ENCODE measurements at places on chromosomes 12 and 14. TPM values are rescaled to one million over a fixed set of nuclear protein-coding genes. Genes with fewer than 3 reads are reported as not detected.

- no peak overlapping the region for H3K4me3 ChIP-seq
- no peak overlapping the region for H3K27ac ChIP-seq
- no peaks in the 10 kb centered on the region for H3K4me1 ChIP-seq
- H3K36me3 ChIP-seq = no peaks in the 10 kb centered on the region
Observed at GRCh38 chr12:116662612-116663144, 75.2 kb downstream of the SPRING1 start.

DNA sequence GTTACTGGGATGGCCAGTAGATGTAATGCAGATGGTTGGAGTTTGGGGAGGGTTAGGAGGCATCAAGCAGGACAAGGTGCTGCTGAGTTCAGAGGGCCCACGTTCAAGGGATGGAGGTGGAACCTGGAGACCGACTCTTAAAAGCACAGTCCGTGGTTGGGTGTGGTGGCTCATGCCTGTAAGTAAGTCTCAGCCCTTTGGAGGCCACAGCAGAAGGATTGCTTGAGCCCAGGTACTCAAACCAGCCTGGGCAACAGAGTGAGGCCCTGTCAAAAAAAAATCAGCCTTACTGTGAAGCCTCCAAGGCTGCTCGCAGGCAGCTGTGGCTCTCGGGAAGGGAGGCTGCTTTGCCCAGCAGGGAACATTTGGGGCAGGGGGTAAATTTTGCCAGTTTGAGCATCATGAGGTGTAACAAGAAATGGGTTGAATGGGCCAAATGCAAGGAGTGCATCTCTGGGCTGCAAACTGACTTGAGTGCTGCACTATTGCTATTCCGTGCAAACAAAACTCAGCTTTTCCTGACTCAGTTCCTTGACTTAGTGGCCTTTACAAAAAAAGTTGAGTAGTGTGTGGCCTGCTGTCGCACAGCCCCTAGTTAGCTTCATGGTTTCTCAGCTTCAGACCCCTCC lies 55.0 kb downstream of the ANAPC7 start:
- peaks cover 66% of the 10 kb centered on the region for H3K36me3 ChIP-seq
- ATAC-seq = no peak
- no peaks in the 10 kb centered on the region for H3K27me3 ChIP-seq
- H3K4me3 ChIP-seq = no peak overlapping the region
- peaks cover 15% of the 10 kb centered on the region for H3K4me1 ChIP-seq

The FAM181A gene
- total RNA-seq = not detected

DNA sequence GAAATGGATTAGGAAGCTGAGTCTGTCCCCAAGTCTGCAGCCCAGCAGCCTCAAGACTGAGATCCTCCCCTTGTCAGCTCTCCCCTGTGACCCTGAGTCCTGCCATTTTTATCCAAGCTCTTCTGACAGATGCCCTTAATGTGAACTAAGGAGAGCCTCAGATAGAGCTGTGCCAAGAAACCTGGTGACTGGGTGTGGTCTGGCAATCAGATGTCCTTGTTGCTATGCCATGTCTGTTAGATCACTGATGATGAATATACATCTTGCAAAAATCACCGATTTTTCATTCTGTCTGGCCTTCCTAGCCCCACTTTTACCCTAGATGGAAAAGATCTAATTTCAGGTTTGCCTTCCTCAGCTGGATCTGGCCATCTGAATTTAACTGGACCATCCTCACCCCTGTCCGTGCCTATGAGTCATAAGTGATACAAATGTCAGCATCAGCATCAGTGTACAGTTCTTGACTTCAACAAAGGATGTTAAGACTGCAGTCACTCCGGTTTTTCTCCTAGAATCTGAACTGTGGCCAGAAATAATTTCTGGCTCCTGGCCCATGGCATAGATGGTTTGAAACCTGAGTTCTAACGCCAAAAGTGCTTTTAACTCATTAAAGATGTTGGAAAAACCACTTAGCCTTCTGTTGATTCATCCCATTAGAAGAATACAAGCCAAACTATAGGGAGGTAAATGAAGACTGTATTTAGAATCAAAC lies 61.2 kb upstream of the GRIP1 start:
- H3K27me3 ChIP-seq = peaks cover 12% of the 10 kb centered on the region
- H3K4me1 ChIP-seq = peaks cover 6% of the 10 kb centered on the region
- no peak overlapping the region for H3K4me3 ChIP-seq
- no peaks in the 10 kb centered on the region for H3K36me3 ChIP-seq
- H3K27ac ChIP-seq = no peak overlapping the region
- ATAC-seq = no peak

DNA sequence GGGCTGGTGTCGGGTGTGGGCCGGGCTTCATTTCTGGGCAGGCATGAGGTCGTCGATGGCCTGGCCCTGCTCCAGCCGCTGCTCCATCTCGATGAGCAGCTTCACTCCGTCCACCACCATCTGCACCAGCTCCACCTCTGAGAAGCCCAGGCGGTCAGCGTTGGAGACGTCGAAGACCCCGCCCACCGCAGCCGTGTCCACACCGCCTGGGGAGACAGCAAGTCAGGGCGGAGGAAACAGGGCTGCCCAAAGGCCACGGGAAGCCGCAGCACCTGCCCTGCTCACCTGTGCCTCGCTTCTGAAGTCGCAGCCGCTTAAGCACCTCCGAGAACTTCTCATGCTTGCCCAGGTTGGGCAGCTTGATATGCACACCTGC lies 2.8 kb downstream of the CKB start:
- no peaks in the 10 kb centered on the region for H3K27me3 ChIP-seq
- peaks cover 5% of the 10 kb centered on the region for H3K4me1 ChIP-seq
- H3K36me3 ChIP-seq = no peaks in the 10 kb centered on the region
- H3K4me3 ChIP-seq = peak overlapping the region; percentile 27
- H3K27ac ChIP-seq = no peak overlapping the region
- no peak for ATAC-seq

- H3K27ac ChIP-seq = no peak within 1 kb of the TSS
- H3K4me3 ChIP-seq = no peak within 1 kb of the TSS
- peaks cover 23% of the 10 kb centered on the region for H3K27me3 ChIP-seq
- H3K4me1 ChIP-seq = no peaks in the 10 kb centered on the region
- no peaks in the 10 kb centered on the region for H3K36me3 ChIP-seq
Observed at GRCh38 chr12:80937391-80938238, at the start of gene LIN7A. Gene LIN7A (minus strand): TSS chr12:80937934. CDS start chr12:80937722, 212 bp downstream.

DNA sequence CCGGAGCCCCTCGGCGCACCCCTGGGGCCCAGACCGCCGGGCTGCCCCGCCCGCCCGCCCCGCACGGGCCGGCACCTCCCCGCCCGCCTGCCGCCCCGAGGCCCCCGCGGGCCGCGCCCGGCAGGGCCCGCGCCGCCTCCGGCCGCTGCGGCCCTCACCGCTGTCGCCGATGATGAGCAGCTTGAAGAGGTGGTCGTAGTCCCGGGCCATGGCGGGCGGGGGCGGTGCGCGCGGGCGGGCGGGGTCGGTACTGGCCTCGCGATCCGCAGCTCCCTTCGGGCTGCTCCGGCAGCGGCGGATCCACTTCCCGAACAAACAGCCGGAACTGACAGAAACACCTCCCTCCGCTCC lies at the start of gene RAB35:
Gene RAB35, minus strand, starts transcription at position 313 of the 351 bp plus-strand sequence. Its CDS starts 103 bp downstream, at position 210.
- peaks cover 69% of the 10 kb centered on the region for H3K36me3 ChIP-seq
- no peaks in the 10 kb centered on the region for H3K27me3 ChIP-seq
- H3K4me3 ChIP-seq = peak within 1 kb of the TSS; percentile 75
- peaks cover 63% of the 10 kb centered on the region for H3K4me1 ChIP-seq
- H3K27ac ChIP-seq = peak within 1 kb of the TSS; percentile 91

DNA sequence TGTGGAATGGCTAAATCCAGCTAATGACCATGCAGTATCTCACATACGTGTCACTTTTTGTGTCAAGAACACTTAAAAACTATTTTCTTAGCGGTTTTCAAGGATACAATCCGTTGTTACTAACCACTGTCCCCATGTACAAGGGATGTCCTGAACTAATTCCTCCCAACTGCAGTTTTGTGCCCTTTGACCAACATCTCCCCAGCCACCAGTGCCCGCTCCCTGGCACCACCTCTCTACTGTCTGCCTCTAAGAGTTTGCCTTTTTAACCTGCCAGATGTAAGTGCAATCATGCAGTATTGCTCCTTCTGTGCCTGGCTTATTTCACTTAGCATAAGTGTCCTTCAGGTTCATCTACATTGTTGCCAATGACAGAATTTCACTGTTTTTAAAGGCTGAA lies 315.7 kb downstream of the TMEM121 start:
- H3K4me3 ChIP-seq = no peak overlapping the region
- no peaks in the 10 kb centered on the region for H3K36me3 ChIP-seq
- peaks cover 12% of the 10 kb centered on the region for H3K27me3 ChIP-seq
- ATAC-seq = no peak
- H3K27ac ChIP-seq = no peak overlapping the region
- no peaks in the 10 kb centered on the region for H3K4me1 ChIP-seq

- no peaks in the 10 kb centered on the region for H3K36me3 ChIP-seq
- H3K4me1 ChIP-seq = no peaks in the 10 kb centered on the region
- H3K27me3 ChIP-seq = no peaks in the 10 kb centered on the region
- H3K27ac ChIP-seq = no peak overlapping the region
Observed at GRCh38 chr14:42214981-42215491, 608.4 kb downstream of the LRFN5 start.

GRCh38 chr12:96093543-96094196 lies 58.3 kb upstream of the LTA4H start:
- H3K27ac ChIP-seq = peak overlapping the region; percentile 53
- H3K4me3 ChIP-seq = peak overlapping the region; percentile 48
- H3K27me3 ChIP-seq = no peaks in the 10 kb centered on the region
- H3K4me1 ChIP-seq = peaks cover 19% of the 10 kb centered on the region

GRCh38 chr12:8045952-8046944 lies 13.7 kb downstream of the FOXJ2 start:
- no peaks in the 10 kb centered on the region for H3K27me3 ChIP-seq
- peak; percentile 64 for ATAC-seq
- H3K27ac ChIP-seq = peak overlapping the region; percentile 52
- no peak overlapping the region for H3K4me3 ChIP-seq
- peaks cover 97% of the 10 kb centered on the region for H3K36me3 ChIP-seq

The GZMB gene
- total RNA-seq = 1,048 TPM

GRCh38 chr12:25051656-25052195 lies 102.8 kb upstream of the BCAT1 start:
- no peaks in the 10 kb centered on the region for H3K27me3 ChIP-seq
- peak overlapping the region; percentile 97 for H3K27ac ChIP-seq
- ATAC-seq = peak; percentile 80
- peak overlapping the region; percentile 94 for H3K4me3 ChIP-seq

The C12orf54 gene
- not detected for total RNA-seq

GRCh38 chr12:66280561-66280960 lies 21.7 kb upstream of the HELB start:
- H3K27me3 ChIP-seq = no peaks in the 10 kb centered on the region
- no peak overlapping the region for H3K4me3 ChIP-seq
- no peak overlapping the region for H3K27ac ChIP-seq
- no peaks in the 10 kb centered on the region for H3K36me3 ChIP-seq

The PRIMA1 gene
- total RNA-seq = not detected

The APOF gene
- total RNA-seq = not detected

The TBX5 gene
- total RNA-seq = not detected

The LHX5 gene
- not detected for total RNA-seq

DNA sequence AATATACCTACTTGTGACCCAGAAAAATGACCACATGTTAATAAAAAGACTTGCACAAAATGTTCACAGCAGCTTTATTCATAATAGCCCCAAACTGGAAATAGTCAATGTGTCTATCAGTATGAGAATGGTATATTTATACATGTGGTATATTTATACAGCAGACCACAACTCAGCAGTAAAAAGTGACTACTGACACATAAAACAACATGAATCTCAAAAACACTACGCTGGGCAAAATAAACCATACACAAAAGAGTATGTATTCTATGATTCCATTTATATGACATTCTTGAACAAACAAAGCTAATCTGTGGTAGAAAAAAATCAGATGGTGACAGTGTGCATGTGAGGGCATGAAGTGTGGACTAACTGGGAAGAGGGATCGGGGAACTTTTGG lies 35.1 kb downstream of the ARF6 start:
- H3K4me3 ChIP-seq = no peak overlapping the region
- H3K4me1 ChIP-seq = peaks cover 5% of the 10 kb centered on the region
- no peak for ATAC-seq
- no peak overlapping the region for H3K27ac ChIP-seq
- H3K36me3 ChIP-seq = peaks cover 23% of the 10 kb centered on the region

The SMIM41 gene
- total RNA-seq = not detected

The C14orf119 gene
- total RNA-seq = 40.3 TPM

- H3K4me3 ChIP-seq = no peak overlapping the region
- H3K27me3 ChIP-seq = no peaks in the 10 kb centered on the region
- no peak overlapping the region for H3K27ac ChIP-seq
- no peaks in the 10 kb centered on the region for H3K36me3 ChIP-seq
Observed at GRCh38 chr14:58870961-58871360, 233.2 kb downstream of the DACT1 start.

DNA sequence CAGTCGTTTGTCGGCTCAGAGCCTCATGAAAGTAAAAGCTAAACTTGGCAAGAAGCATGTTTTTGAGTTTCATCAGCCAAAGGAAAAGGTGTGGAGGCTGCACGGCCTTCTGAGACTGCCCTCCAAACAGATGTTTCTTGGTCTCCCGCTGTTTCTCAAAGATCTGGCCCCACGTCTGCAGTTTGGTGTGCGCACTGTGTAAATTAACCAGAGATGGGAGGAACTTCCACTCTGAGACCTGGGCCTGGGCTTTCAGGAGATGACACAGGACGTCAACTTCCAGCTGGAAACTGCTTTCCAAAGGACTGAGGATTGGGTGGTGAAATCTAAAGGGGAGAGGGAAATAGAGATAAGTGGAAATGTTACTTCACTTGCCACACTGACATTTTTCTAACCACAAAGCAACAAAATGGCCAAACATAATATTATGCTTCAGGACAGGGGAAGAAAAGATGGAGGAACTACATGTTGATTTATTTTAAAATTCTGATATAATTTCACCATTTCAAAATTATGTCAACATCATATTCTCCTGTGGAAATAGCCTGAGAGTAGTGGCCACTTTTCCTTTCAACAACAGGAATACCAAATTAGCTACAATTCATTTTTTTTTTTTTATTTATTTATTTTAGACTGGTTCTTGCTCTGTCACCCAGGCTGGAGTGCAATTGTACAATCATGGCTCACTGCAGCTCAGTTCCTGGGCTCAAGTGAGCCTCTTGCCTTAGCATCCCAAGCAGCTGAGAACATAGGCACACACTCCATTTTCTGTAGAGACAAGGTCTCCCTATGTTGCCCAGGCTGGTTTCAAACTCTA lies 27.6 kb downstream of the KICS2 start:
- no peaks in the 10 kb centered on the region for H3K27me3 ChIP-seq
- peaks cover 40% of the 10 kb centered on the region for H3K36me3 ChIP-seq
- H3K27ac ChIP-seq = no peak overlapping the region
- no peak for ATAC-seq

- H3K27me3 ChIP-seq = no peaks in the 10 kb centered on the region
- H3K27ac ChIP-seq = no peak overlapping the region
- no peaks in the 10 kb centered on the region for H3K4me1 ChIP-seq
- H3K36me3 ChIP-seq = peaks cover 14% of the 10 kb centered on the region
- no peak for ATAC-seq
Observed at GRCh38 chr14:103584326-103584915, 21.7 kb downstream of the COA8 start.

DNA sequence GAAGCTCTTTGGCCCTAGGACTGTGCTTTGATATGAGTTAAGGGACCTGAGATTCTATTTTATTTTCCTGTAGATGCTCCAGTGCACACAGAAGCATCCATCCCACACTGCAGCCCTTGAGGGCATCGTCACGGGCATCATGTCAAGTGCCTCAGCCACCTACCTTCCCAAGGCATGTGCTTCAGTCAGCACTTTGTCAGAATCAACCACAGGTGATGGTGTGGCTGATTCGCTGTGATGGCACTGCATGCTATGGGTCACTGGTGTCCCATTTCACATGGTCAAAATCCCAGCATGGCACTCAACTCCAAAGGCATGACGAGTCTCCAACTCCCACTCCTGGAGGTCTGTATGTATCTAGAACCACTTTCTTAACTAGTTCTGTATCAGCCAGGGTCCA lies 100.8 kb downstream of the AACS start:
- H3K36me3 ChIP-seq = no peaks in the 10 kb centered on the region
- H3K4me3 ChIP-seq = no peak overlapping the region
- H3K4me1 ChIP-seq = no peaks in the 10 kb centered on the region
- peaks cover 4% of the 10 kb centered on the region for H3K27me3 ChIP-seq
- no peak overlapping the region for H3K27ac ChIP-seq
